Islet precursor cell (in vitro differentiated cells): ENCODE measurements at places on chromosomes 2 and 18.

DNA sequence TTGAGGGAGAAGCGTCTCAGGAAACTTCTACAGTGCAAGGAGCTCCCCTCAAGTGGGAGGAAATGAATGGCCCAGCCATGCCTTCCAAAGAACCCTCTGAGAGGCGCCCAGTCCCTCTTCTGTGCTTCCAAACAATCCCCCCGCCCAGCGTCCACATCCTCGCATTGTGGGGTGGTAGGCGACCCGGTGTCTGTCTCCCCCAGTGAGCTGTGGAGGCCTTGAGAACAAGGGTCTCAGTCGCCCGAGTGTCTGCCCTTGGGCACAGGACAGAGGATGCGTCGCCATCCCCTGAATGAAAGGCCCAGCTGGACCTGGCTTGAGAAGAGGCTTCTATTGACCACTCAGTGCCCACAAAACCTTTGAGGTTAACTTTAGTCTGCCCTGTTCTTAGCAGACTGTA, 29.7 kb downstream of the INPP5D start:
- DNase-seq: peak; percentile 41

GRCh38 chr18:13336841-13337240, 118.3 kb downstream of the LDLRAD4 start:
- DNase-seq: no peak

- DNase-seq: no peak
Measured at GRCh38 chr2:59752512-59752911, 800.9 kb downstream of the BCL11A start.

DNA sequence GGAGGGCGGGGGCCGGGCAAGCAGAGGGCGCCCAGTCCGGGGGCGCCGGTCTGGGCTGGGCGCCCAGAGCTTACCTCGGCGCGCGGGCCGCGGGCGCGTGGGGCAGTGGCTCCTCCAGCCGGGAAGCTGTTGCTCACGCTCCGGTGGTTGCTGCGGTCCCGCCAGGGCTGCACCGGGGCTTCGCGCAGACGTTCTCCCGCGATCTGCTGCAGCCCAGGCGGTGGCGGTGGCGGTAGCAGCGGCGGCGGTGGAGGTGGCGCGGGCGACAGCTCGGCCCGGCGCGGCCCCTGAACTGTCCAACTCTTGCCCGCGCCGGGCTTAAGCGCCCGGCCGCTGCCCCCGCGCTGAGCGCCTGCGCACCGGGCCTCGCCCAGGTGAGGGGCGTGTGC, 391 bp downstream of the ZNF385B start:
- DNase-seq: peak; percentile 77

GRCh38 chr2:20631617-20632307, 19.1 kb downstream of the HS1BP3 start:
- DNase-seq: no peak

- DNase-seq: peak; percentile 77
Measured at GRCh38 chr2:172674034-172674967, 61.3 kb upstream of the RAPGEF4 start.

GRCh38 chr2:70199320-70199864, 8.6 kb upstream of the C2orf42 start:
- no peak for DNase-seq

DNA sequence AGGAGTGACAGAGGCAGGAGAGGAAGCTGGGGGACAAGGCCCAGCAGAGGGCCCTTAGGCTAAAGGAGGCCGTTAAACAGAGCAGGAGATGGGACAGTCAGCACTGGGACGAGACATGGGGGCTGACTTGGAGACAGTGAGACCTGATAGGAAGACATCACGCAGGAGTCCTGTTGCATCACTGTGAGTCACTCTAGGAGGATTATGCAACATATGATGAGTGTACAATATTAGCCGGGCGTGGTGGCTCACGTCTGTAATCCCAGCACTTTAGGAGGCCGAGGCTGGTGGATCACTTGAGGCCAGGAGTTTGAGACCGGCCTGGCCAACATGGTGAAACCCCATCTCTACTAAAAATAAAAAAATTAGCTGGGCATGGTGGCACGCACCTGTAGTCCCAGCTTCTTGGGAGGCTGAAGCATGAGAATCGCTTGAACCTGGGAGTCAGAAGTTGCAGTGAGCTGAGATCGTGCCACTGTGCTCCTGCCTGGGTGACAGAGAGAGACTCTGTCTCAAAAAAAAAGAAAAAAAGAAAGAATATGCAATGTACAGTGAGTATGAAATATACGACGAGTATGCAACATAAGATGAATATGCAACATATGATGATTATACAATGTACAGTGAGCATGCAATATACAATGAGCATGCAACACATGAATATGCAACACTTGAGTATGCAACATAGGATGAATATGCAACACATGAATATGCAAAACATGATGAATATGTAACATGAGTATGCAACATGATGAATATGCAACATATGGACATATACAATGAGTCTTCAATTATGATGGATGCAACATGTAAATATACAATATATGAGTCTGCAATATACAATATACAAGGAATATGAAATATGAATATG, 83.3 kb upstream of the ID2 start:
- DNase-seq: peak; percentile 81

DNA sequence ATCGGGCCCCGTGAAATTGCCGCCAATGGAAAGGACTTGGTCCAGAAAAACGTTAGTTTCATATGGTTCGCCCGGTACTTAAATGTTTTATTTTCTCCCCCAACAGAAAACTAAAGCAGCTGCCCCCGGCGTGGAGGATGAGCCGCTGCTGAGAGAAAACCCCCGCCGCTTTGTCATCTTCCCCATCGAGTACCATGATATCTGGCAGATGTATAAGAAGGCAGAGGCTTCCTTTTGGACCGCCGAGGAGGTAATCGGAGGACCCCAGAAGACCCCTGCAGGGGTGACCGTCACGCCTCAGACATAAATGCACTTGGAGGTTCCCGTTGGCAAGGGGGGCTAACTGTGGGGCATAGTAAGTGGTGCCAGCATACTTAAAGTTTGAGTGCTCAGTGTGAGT, 742 bp downstream of the RRM2 start:
- DNase-seq: no peak

- DNase-seq: no peak
Measured at GRCh38 chr18:74980669-74981068, 228.3 kb downstream of the PTGR3 start.

GRCh38 chr2:117820444-117820843, 6.0 kb downstream of the DDX18 start:
- DNase-seq: no peak

GRCh38 chr2:127142663-127143630, 36.0 kb upstream of the BIN1 start:
- DNase-seq: peak; percentile 54

DNA sequence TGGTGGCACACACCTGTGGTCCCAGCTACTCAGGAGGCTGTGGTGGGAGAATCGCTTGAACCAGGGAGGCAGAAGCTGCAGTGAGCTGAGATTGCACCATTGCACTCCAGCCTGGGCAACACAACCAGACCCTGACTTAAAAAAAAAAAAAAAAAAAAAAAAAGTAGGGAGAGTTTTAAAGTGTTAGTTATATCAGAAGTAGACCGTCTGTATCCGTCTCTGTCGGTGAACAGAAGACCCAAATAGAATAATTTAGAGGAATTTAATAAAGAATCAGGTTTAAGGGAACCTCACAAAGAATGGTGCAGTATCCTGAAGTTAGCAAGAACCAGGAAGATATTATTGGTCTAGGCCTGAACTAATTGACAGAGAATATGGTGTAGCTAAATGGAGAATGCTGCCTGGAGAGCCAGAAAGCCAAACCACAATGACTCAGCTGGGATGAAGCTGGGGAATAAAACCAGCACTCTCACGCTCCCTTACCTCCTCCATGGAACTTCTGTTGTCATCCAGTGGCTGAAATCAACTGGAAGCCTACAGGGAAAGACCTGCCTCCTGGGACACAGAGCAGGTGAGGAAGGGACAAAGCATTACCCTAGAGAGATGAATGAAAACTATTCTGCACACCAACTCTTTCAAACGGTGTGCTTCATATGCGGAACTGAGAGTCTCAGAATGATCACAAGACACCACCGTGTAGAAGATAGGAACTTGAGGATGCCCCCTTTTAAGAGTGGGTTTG, 39.1 kb upstream of the PLEKHM3 start:
- DNase-seq: peak; percentile 87

- DNase-seq: no peak
Measured at GRCh38 chr18:57603871-57604270, 17.4 kb upstream of the FECH start.

GRCh38 chr2:148603562-148603920, 41.0 kb upstream of the EPC2 start:
- DNase-seq: no peak

DNA sequence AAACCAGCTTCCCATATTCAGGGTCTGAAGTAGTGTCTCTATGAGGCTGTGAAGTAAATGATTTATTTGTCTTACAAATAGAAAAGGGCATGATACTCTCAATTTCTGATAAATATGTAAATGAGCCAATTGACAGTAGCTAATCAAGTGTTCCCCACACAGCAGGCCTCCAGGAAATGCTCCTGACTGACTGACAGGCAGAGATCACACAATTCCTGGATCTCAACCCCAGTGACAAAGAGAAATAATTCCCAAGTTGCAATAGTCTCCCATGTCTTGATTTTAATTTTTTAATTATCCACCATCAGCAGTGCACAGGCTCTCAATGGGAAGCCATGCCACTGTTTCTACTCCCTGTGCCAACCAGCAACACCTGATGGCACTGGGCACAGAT, 390.4 kb downstream of the SOX11 start:
- DNase-seq: no peak

DNA sequence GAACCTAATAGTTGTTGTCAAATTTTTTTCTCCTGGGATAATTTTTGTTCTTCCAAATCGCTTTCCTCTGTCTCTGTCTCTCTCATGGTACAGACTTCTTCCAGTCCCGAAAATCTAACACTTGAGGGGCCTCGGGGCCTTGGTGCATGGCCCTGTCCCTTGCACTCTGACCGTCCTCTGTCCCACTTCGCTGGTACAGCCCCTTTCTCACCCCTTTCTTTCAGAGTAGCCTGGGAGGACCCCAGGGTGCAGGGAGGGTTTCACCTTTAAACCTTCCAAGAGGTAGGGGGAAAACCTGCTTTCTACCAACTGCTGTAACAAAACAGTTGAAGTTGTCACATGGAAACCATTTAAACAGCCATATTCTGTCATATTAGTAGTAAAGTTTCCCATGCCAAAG, 22.2 kb upstream of the FAHD2A start:
- DNase-seq: peak; percentile 12

DNA sequence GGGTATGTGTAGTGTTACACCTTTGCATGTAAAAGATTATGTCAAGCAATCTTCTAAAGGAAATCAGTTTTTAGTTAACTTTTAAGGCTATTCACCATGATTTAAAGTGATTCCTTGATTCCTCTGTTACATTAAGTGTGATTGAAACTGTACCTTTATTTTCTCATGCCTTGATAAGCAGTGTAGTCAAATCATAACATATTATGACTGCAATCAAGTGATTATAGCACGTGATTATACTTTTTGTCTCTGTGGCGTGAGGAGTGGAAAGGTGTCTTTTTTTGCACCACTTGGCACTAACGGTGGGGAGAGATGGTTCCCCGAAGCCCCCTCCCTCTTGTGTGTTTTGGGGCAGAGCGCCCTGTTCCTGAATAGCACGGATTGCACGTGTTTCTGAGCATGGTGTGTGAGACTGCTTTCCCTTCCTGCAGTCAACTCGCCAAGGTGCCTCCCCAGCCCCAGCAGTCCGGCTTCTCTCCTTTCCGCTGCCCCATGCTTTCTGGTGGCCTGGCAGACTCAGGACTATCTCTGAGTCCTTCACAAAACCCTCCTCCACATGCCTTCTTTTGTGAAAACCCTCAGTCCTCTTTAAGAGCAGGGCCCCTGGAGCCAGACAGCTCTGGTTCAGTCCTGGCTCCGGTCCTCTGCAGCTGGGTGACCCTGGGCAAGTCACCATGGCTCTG, 68.4 kb downstream of the AGAP1 start:
- DNase-seq: no peak

DNA sequence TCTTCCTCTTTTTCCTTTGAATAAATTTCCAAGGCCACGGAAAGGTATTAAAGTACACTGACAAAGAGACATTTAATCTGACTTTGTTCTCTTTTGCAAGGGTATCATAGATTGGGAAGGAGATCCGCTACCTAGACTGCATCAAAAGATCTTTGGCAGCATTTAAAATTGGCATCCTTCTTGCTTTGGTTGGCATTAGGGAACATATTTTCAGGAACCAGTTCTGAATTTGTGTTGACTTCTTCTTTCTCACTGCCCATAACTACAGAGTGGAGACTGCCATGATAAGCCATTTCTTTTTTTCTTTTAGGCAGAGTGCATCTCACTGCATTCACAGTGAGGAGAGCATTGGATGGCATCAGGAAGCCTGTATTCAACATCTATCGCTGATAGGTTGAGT, 83.4 kb downstream of the DOCK10 start:
- DNase-seq: no peak

- no peak for DNase-seq
Measured at GRCh38 chr2:70557171-70557838, 3.7 kb upstream of the TGFA start.

DNA sequence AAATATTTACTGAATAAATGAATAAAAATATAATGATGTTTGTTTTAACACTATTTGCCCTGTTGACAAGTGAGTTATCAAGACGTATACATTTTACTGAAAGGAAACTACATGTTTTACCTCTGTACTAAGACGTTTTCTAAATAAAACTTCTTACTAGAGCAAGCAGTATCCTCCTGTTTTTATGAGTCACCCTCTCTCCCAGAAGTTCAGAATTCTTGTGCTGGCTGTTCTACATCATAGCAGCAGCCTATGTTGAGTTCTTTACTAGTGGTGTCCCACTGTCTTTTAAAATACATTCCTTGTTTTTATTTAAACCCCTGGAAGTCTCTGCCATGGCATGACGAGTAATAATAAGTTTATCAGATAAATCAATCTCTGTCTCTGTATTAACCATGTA, 297.4 kb downstream of the CALCRL start:
- DNase-seq: no peak

- no peak for DNase-seq
Measured at GRCh38 chr2:147214914-147215313, 629.9 kb upstream of the ACVR2A start.

DNA sequence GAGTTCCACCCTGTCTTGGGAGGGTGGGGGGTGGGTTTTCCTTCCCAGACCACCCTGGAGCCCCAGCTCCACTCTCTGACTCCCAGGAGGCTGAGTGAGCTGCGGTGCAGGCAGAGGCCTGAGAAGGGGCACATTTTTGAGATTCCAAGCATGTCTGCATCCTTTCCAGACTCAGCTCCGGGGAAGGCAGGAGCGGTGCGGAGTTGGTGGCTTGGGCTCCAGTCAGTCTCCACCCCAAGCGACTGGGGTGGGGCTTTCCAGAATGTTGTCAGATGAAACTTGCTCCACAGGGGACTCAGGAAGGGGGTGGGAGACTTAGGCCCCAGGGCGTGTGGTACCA, 44.2 kb upstream of the HS6ST1 start:
- DNase-seq: peak; percentile 98

- DNase-seq: no peak
Measured at GRCh38 chr2:187976986-187977333, 314.7 kb upstream of the GULP1 start.
